ENCODE measurements at places on chromosomes 2 and 18.

DNA sequence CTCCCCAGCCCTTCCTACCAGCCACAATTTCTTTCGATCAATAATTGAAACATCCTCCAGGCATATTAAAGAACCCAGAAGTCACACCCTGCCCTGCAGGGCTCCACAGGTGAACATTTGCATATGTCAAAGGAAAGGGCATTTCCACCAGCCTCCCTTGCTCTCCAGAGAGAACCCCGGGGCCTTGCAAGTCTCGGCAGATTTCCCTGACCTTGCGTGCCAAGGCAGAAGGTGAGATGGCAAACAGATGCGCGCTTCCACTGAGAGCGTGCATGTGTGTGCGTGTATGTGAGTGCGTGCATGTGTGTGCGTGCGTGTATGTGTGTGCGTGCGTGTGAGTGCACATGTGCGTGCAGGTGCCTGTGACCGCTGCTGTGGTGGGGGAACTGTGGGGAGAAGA lies 120.3 kb downstream of the INO80D start:
- no peak for DNase-seq

DNA sequence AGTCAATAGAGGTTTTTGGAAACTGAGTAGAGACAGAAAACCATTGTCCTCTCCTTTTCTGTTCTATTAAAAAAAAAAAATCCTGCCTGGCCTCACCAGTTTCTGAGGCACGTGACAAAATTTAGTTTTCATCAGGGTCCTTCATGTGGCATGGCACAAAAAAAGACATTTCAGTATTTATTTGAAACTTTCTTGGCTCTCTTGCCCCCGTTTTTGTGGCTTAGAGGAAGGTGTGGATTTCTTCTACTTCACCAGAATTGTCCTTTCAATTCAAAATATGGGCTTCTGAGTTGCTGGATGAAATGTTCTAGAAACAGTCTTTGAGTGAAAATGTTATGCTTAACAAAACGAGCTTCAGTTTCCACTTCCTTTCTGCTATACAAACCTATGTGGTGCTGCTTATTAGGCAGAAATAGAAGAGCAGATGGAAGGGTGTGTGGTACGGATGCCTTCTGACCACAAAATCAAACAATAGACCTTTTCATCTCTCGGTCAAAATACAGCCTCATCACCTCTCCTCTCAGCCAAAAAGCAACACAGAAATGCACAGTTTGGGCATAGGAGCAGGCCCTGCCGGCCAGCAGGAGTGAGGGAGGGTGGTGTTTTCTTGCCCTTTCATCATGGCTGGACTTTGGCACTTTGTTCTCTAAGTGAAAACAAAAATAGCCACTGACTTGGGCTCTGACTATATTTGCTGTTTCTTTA lies 89.2 kb downstream of the SH3RF3 start:
- DNase-seq = no peak

DNA sequence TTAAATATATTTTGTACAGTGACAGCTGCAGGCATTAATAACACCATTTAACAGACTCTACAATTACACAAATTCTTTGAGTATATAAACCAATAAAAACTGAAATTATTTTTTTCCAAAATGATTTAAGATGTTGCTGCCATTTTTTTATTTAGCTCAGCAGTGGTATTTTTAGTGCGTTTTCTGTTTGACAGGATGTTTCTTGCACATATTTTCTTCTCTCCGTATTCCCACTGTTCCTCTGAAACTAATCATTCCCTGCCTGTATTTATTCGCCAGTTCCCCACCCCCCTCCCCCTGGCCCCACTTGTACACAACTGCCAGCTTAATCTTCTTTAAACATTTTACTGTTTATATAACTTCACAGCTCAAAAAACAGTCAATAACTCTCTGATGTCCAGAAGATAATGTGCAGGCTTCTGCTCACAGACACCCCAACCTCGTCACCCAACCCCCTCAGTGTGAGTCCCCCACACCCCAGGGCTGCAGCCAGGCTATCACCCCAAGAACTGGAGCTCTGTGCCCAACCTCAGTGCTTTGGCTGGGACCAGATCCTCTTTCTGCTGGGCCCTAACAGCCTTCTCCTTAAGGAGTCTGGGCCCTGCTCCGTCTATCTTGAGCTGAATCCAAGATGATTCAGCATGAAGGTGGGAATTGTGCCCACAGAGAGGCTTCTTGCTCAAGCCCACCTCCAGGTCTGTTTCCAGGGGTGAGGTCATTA lies 41.6 kb upstream of the MAP4K4 start:
- DNase-seq = peak; percentile 80

- DNase-seq = no peak
Observed at GRCh38 chr2:53778536-53779162, 8.1 kb downstream of the ASB3 start.

DNA sequence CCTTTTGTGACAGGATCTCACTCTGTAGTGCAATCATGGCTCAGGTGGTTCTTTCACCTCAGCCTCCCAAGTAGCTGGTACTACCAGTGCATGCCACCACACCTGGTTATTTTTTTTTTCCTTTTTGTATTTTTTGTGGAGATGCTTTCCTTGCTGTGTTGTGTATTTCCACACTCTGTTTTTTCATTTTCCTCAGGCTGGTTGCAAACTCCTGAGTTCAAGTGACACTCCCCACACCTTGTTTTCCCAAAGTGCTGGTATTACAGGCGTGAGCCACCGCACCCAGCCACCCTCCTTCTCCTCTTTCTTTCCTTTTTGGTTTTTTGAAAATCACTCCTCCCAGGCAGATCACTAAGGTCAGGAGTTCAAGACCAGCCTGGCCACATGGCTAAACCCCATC lies 65.0 kb downstream of the MYCN start:
- DNase-seq = no peak
